ENCODE measurements at places on chromosomes 16 and 17.
A peak's percentile ranks its signal among the peaks of the same experiment; 100 is the strongest.

DNA sequence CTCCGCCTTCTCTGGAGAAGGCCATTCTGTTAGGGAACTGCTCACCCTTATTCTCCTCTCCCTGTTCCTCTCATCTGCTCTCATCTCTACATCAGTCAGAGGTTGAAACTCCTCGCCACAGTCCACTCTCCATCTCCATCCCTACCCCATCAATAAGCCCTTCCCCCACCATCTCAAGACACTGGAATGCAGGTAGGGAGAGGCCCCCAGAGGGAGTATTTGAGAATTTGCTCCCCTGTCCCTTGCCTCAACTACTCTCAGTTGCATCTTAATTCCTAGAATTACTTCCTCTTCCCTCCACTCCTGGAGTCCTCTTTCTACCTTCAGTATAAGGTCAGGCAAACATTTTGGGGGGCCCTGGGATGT, 2.0 kb upstream of the AATF start:
- no peak for DNase-seq

DNA sequence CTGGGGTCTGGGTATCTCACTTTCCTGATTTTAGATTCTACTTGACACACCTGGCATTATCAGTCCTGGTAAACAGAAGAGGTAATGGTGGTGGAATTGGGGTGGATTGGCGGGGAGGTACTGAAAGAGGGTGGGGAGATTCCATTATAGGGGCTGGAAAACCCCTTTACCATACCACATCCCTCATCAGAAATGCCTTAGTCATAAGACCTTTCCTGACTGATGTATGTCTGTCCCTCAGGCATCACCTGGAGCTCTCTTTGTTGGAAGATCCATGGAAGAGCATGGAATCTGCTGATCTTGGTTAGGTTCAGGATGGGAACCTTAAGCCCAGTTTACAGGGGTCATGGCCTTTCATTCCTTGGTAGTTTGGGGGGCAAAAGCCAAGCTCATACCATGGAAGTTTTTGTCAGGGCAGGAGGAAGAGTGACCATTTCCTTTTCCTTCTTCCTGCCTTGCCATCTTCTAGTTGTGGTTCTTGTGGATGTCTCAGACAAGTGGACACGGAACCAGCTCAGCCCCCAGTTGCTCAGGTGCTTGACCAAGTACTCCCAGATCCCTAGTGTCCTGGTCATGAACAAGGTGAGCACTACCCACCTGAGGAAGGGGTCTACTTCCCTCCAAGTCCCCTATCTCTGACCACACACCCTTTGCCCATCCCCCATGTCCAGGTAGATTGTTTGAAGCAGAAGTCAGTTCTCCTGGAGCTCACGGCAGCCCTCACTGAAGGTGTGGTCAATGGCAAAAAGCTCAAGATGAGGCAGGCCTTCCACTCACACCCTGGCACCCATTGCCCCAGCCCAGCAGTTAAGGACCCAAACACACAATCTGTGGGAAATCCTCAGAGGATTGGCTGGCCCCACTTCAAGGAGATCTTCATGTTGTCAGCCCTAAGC, 3.3 kb downstream of the ERAL1 start:
- DNase-seq = no peak

GRCh38 chr16:10737068-10737625, 6.5 kb upstream of the NUBP1 start:
- peak; percentile 44 for DNase-seq

- no peak for DNase-seq
Measured at GRCh38 chr17:36468903-36469635, 17.4 kb upstream of the ZNHIT3 start.

GRCh38 chr17:21149621-21150020, 22.9 kb downstream of the DHRS7B start:
- no peak for DNase-seq

DNA sequence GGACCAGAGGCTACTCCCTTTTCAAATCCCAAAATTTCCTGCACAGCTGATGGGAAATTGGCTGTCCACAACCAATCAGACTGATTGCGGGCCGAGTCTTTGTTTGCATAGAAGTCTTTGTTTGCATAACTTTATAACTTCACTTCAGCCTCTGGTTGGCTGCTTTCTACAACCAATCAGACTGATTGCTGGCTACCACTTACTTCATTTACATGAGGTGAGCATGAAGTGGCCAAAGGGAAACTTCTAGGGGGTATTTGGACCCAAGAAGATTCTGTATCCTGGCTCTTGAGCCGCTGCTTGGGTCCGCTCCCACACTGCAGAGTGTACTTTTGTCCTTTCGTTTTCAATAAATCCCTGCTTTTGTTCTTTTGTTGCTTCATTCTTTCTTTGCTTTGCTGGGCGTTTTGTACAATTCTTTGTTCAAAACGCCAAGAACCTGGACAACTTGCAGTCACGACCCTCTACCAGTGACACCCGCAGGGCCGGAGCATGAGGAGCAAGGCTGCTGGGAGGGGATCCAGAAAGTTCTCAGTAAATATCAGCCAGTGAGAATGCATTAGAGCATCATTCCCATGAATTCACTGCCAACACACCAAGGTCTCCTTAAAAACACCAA, 67.5 kb downstream of the IQCK start:
- no peak for DNase-seq

DNA sequence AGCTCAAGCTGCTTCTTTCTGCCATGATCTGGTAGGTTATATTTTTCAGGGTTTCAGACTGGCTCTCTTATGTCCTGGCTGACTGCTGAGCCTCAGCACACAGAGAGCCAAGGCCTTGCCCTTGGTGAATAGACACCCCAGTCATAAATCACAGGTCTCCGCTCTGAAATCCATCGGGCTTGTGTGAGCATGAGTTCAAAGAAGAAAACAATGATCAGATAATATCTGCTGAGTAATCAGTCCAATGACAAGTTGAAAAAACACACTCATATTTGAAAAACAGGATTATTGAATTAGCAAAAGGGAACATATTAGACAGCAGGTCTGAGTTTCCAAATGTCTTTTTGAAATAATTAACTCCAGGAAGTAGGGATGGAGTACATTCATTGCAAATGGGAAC, 51.1 kb upstream of the NDRG4 start:
- DNase-seq = no peak

DNA sequence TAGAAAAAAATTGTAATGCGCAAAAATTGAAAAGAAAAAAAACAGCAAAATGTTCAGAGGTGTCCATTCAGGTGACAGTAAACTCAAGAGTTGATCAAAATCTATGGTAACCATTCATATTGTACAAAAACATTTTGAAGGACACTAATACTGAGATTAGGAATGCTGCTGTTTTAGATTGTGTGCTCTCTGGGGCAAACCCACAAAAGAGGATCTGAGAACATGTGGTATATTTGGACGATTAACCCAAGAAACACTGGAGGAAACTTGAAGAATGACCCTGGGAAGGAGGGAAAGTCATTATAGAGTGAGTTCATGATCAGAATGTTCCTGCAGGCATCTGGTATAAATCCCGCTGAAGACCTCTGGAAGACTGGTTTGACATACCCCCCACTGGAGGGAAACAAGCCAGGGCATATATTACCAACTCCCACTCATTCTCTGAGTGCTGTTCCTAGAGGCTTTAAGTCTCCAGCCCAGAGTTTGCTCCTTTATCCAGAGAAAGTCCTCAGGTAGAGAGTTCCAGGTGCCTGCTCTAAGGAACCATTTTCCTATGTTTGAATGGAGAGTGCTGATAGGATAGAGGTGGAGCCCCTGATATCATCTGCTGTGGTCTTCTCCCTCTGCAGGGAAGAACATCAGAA, 1.2 kb downstream of the KRTAP4-2 start:
- DNase-seq = no peak

Measured in stimulated activated CD8-positive, alpha-beta memory T cell treated with anti-CD3 and anti-CD28 coated beads, Interleukin-4, amount 100 ng/mL, for 4 hours (primary cell).